BE2C (cell line): ENCODE measurements at places on chromosomes 2 and 18.

DNA sequence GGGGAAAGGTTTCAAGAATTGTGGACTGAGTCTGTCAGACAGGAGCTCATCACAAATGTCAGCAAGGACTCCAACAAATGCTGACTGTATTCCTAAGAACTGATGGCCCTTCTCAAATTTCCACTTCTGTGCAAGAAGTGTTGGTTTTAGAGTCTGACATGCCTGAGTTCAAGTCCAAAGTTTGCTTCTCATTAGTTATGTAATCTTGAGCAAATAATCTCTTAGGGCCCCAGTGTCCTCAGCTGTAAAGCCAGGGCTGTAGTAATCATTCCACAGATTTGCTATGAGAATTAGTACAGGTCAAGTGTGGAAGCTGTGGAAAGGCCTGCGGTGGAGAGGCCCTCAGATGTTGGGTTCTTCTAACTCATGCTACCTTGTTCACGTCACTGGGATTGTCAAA lies 23.9 kb downstream of the MEP1B start:
- no peak for DNase-seq

GRCh38 chr2:99689145-99689742 lies 199.4 kb upstream of the REV1 start:
- DNase-seq, result no peak

DNA sequence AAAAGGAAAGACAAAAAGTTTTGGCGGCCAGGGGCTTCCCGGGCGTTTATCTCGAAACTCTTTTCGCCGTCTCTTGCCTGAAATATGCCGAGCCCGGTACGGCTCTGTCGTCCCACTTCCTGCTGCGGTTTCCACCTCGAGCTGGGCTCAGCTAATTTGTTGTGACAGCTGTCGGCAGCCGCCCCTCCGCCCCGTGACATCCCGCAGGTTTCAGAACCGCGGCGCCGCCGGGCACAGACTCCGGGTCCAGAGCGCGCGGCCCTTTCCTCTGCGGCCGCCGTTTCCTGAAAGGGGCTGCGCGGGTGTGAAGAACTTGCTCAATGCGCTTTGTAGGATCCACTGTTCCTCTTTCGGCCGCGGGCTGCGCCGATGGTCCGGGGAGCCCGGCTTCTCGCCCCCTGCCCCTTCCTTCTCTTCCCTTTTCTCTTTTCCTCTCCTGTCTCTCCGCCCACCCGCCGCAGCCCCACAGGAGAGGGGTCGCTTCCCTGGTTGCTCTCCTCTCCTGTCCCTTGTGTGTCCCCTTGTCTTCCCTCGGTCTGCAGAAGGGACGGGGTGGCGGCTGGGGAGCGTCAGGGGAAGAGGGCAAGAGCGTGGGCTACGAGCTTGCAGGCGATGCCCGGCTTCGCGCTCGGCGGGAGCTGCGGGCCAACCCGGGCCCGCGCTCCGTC lies 648 bp downstream of the ARID5A start:
- DNase-seq, result no peak

- no peak for DNase-seq
These were observed 11.8 kb downstream of the GCFC2 start for GRCh38 chr2:75698918-75699317.

GRCh38 chr2:65366595-65367125 lies 65.7 kb downstream of the SPRED2 start:
- DNase-seq, result peak; percentile 35

- DNase-seq, result no peak
These were observed 3.1 kb upstream of the SNED1 start for GRCh38 chr2:240995041-240996021.

GRCh38 chr2:164542581-164543021 lies 78.7 kb downstream of the GRB14 start:
- DNase-seq, result no peak

GRCh38 chr2:239399921-239400595 lies 762 bp downstream of the HDAC4 start:
- DNase-seq, result no peak
